ENCODE measurements at places on chromosomes 5 and 9. TPM values are rescaled to one million over a fixed set of nuclear protein-coding genes. Genes with fewer than 3 reads are reported as not detected.
A peak's percentile ranks its signal among the peaks of the same experiment; 100 is the strongest.

- no peak for DNase-seq
Observed at GRCh38 chr9:2039294-2040180, 24.4 kb downstream of the SMARCA2 start.

GRCh38 chr9:124593651-124594058 lies 86.5 kb upstream of the NR5A1 start:
- DNase-seq = peak; percentile 26

DNA sequence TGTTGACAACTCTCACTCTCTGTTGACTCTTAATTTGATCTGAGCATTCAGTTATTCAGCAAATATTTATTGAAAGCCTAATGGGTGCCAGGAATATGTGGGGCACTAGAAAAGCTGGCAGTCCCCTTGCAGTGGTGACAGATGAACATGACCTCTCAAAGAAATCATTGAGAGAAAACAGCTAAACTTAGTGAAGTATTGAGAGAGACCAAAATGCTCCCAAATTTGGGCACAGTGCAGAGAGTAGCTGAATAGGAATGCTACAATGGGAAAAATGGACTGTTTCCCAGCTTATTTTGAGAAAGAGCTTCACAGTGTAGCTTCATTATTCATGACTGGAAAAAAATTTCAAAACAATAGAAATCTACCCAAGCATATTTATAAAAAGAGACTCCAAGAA lies 257.9 kb downstream of the SGCD start:
- DNase-seq = no peak

DNA sequence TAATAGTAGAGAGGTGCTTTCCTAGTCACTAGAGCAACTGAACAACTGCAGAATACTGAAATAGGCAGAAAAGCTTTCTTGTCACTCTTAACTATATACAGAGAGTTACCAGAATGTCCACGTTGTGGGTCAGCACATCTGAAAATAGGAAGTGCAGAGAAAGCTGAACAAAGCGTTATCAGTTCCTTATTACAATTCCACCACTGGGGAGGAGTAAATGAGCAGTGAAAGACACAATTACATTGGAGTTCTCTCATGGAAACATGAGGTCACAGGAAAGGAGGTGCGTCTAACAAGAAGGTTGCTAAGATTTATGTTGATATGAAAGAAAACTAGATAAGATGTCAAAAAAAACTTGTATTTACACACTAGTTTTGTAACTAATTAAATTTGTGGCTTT lies 461.9 kb upstream of the COX7C start:
- no peak for DNase-seq

GRCh38 chr5:71587766-71588532 lies 809 bp downstream of the MCCC2 start:
- DNase-seq = no peak

- peak; percentile 54 for DNase-seq
Observed at GRCh38 chr5:35478856-35479682, 138.6 kb upstream of the SPEF2 start.

GRCh38 chr9:69877852-69878514 lies 57.4 kb downstream of the CFAP95 start:
- DNase-seq = peak; percentile 53

GRCh38 chr9:130073373-130073772 lies 19.7 kb downstream of the GPR107 start:
- DNase-seq = no peak

DNA sequence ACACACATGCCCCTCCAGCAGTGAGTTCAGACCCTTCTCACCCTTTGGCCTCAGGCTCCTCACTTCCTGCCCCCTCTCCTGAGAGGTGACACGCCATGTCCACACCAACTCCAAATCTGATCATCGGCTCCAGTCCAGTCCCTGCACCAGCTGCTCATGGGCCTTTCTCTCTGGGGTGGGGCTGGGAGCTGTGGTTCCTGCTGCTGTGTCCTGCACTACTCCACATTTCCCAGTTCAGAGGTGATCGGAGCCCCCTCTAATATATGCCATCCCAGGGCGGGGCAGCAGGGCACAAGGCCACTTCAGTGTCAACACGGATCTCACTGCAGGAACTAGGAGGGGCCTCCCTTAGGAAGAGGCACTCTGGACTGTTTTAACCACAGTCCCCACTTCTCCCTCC lies 91.5 kb downstream of the ADAMTS2 start:
- DNase-seq = no peak

DNA sequence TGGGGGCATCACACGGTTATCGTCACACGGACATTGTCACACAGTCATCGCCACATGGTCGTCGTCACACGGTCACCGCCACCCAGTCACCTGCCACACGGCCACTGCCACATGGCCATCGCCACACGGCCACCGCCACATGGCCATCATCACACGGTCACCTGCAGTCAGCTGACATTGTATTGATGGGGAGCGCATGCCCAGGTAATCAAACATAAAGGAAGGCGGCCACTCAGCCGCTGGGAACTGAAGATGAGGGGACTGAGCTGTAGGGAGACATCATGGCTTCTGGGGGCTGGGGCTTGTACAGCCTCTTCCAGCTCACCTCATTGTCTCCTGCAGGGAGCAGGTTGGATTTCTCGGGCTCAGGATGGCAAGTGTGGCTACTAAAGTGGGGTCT lies 49.2 kb downstream of the MRPL36 start:
- no peak for DNase-seq

- DNase-seq = no peak
Observed at GRCh38 chr5:176529741-176530141, 7.5 kb downstream of the RNF44 start.

The MLANA gene
- not detected for total RNA-seq

The TEX53 gene
- not detected for total RNA-seq

The MYO10 gene
- total RNA-seq = 39.5 TPM

The MVB12B gene
- 0.90 TPM for total RNA-seq

The RELL2 gene
- total RNA-seq = 16.6 TPM

The SIT1 gene
- not detected for total RNA-seq

Measured in bronchial epithelial cell (primary cell).